ENCODE measurements at places on chromosomes 16 and 17. TPM values are rescaled to one million over a fixed set of nuclear protein-coding genes. Genes with fewer than 3 reads are reported as not detected.

- DNase-seq: no peak
Measured at GRCh38 chr17:74432766-74433391, 991 bp downstream of the GPRC5C start.

DNA sequence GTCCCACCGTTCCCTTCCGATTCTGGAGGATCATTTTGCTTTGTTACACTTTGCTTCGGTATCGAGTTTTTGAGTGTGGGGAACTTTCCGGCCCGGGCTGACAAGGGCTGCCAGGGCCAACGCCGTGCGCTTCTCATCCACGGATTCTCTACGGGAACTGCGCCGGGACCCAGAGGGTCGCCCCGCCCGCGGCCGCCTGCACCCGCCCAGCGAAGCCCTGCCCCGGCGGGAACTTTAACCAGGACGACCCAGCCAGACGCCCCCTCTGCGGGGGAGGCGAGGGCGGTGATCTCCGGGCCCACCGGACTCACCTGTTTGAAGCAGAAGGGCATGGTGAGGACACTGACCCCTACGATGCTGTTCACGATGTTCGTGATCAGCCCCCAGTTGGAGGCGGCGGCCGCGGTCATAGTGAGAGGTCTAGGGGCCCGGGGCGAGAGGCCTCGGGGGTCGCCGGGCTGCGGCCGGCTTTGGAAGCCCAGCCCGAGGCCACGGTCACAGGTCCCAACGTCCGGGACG is 536 bp downstream of the SLC38A10 start:
- no peak for DNase-seq

DNA sequence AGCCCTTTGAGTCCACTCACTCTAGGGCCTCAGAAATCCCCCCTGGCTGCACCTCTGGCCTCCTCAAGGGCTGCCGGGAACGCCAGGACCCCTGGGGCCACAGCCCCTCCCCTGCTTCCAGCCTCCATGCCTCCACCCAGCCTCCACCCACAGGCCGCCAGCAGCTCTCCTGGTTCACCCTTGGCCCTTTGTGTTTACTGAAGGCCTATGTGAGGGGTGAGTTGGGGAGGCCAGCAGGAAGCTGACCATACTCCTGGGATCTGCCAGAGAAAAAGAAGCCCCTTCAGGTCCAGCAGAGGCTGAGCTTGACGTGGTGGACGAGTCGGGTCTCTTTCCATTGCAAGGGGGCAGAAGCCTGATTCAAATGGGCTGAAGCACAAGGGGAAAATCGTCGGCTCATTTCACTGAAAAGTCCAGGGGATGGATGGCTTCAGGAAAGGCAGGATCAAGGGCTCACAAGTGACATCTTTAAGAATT is 18.3 kb upstream of the ATP2A3 start:
- DNase-seq: no peak

- peak; percentile 72 for DNase-seq
Measured at GRCh38 chr16:4263504-4264436, 9.1 kb downstream of the TFAP4 start.

- peak; percentile 28 for DNase-seq
Measured at GRCh38 chr17:61484174-61484573, 32.0 kb downstream of the TBX4 start.

DNA sequence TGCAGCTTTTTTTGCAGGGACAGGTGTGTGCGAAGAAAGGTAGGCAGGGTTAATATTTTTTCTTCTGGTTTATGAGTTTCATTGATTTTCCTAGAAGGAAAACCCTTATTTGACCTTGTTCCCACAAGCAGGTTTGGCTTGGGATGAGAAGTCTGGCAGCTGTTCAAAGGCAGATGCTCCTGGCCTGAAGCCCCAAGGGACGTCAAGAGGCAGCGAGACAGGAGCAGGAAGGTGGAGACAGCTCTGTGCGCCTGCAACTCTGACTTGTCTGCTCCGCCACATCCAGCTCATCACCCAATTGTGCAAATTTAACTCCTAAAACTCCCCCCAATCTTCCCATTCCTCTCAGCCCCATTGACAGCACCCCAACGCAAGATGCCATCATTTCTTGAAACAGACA is 136.8 kb upstream of the XYLT1 start:
- no peak for DNase-seq

- DNase-seq: peak; percentile 97
Measured at GRCh38 chr17:39450847-39451581, at the start of gene MED1. Gene MED1 (minus strand): TSS chr17:39451263. CDS start chr17:39451062, 201 bp downstream.

GRCh38 chr17:83196973-83197880 is 117.8 kb downstream of the METRNL start:
- peak; percentile 66 for DNase-seq

DNA sequence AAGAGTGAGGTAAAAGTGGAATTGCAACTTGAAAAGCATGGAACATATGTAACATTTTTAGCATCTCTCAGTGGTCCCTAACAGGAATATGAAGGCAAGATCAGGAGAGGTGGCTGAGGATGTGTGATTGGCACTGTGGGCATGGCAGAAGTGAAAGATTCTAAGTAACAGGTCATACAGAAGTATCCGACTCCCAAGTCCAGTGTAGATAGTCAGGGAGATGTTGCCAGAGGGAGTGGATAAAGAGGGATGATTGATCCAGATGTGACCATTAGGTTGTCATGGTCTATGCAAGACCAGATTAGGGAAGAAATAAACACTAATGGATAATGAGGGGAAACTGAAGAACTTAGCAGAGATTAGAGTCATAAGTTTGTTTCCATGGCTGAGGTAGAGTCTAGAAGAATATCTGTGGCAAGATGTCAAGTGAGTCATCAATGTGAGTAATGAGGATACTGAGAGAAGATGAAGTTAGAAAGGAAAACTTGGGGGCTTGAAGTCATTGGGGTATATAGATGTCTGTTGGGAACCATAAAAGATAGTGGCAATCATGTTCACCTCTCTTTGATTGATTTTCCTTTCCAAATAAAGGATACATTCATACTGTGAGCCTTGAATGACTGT is 23.9 kb upstream of the CAPNS2 start:
- no peak for DNase-seq

- DNase-seq: no peak
Measured at GRCh38 chr17:4987767-4988567, 492 bp upstream of the CAMTA2 start.

GRCh38 chr16:50155925-50156324 is 2.8 kb downstream of the TENT4B start:
- no peak for DNase-seq

- DNase-seq: no peak
Measured at GRCh38 chr17:64992325-64992802, 64.2 kb downstream of the GNA13 start.

GRCh38 chr16:89791278-89791995 is 25.0 kb downstream of the FANCA start:
- DNase-seq: no peak

GRCh38 chr16:50539053-50539695 is 9.0 kb upstream of the NKD1 start:
- DNase-seq: peak; percentile 43

DNA sequence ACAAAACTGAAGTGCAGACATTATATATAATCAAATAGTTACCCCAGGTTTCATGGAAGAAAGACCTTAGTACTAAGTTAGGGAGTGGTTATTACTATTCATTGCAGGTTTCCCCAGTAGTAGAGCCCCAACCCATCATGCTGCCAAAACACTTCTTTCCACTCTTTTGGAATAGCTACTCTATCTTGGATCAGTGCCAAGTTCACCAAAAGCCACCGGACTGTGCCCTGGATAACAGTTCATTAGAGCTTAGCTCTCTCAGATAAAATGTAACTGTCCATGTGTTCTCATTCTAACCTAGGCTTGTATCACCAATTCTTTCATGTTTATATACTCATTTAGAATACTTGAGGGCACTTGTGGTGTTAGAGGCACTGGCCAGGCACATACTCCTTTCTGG is 540.1 kb upstream of the C16orf82 start:
- no peak for DNase-seq

DNA sequence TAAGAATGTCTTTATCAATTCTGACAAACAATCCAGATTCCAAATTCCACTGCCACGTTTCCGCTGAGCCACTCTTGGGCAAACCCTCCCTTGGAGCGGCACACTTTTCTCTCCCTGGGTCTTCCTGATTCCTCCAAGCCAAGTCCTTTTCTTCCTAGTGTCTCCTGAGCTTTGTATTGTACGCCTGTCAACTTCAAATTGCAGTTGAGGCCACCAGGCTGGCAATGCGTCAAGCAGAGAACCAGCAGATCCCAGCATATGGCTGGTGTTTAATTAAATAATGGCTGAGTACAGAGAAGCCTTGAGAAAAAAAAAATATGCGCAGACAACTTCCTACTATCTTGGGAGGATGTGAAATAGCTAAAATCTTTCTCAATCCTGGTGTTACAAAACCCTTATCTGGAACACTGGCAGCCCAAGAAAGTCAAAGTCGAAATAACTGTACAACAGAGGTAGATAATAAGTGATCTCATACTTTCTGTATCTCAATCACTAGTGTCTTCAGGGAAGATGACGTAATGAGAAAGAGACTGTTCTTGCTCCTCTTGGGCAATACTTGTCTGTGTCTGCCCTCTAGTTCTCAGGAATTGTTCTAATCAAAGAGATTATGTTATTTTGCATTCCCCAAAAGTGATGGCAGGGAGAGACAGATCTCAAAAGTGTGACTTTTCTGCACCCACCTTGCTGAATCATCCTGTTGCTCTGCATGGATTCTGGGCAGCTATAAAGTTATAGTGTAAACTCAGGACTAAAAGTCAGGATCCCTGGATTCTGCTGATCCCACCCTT is 15.0 kb downstream of the SMIM36 start:
- DNase-seq: no peak

Gene PLEKHG4
- total RNA-seq: 3.7 TPM

DNA sequence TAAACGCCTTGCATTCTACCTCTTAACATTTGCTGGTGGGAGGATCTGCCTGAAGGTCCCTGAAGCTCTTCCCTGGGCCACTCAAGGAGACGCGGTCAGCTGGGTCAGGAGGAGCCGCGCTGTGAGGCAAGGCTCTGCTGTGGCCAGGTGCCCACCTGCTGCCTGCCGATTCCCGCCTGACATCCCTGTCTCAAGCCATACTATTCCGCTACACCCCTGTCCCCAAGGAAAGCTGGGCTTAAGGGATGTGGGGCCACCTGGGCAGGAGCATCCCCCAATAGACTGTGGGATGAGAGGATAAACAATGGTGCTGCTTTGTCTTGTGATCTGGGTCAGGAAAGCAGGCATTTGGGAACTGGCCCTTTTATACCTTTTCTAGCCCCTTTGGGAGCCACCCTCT is 5.1 kb downstream of the TPPP3 start:
- no peak for DNase-seq

DNA sequence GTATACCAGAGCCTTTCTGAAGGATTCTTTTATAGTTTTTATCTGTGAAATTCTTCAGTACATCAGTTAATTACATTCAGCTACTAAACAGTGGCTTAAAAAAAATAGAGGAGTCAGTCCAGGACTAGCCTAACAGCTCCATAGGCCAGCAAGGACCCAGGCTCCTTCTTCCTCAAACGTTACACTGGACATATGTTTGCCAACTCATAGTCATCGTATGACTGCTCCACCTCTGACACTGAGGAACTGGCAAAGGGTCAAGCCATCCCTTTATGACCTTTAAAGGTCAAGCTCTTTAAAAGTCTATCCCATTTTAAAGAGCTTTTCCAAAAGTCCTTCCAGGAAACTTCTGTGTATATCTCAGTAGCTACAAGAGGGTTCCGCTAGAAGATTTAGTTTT is 36.6 kb downstream of the PHLPP2 start:
- no peak for DNase-seq

DNA sequence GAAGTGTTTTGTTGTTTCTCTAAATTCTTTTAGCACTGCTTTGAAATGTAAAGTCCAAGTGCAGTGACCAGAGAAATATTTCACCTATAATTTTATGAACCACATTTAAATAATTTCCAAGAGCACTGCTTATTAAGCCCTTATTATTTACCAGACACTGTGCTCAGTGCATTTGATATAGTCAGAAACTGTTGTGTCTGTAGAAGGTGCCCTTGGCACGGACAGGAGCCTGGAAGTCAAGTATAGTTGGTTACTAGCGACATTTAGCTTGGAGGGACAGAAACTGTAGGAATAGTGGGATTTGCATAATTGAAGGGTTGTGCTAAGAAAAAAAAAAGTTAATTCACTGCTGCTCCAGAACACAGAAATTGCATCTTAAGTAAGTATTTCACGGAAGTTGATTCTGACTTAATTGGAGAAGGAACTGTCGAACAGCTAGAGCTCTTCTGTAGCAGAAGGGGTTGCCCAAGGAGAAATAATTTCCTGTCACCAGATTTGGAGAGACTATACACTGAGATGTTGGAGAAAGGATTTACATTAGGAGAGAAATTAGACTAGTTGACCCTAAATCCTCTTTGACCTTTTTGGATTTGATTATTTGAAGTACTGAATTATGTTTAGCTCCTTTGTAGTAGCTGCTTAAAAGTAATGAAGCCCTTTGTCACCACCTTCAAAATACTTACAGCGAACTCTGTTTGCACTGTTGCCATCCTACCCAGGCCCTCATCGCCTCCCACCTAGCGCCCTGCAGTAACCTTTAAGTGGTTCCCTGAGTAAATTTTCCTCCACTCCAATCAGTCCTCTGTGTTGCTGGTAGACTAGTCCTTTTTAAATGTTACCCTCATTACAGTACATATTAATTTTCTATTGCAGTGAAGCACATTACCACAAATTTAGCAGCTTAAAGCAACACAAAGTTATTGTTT is 25.6 kb downstream of the COX10 start:
- DNase-seq: no peak

Gene RHBDF2
- 12.7 TPM for total RNA-seq

Gene FLYWCH1
- 74.3 TPM for total RNA-seq

DNA sequence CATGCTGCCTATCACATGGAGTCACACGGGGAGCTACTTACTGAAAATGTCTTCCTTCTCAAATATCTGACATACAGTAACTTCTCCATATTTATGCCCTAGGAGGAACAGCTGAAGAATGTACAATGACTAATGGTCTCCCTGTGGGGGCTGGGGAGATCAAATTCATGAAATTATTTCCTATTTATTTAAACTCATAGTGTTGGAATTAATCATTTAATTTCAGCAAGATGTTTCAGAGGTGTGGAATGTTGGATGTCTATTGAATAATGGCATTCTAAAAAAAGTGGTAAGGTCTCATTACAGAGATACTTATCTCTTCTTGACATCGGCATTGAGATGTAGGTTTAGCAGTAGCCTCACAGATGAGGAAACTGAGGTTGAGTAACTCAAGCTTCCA is 214.3 kb upstream of the CDH11 start:
- DNase-seq: no peak

Gene FSCN2
- not detected for total RNA-seq

Gene TBC1D3C
- not detected for total RNA-seq

- no peak for DNase-seq
Measured at GRCh38 chr17:66373079-66373478, 70.7 kb downstream of the PRKCA start.

Gene TMEM235
- total RNA-seq: not detected

Gene RNF43
- total RNA-seq: 0.53 TPM

Gene ZNF747
- 19.6 TPM for total RNA-seq

Gene PDK2
- total RNA-seq: 73.5 TPM

- no peak for DNase-seq
Measured at GRCh38 chr16:74094514-74094913, 202.1 kb upstream of the PSMD7 start.

Gene CFAP97D1
- total RNA-seq: not detected

- no peak for DNase-seq
Measured at GRCh38 chr17:10112962-10113361, 85.4 kb downstream of the GAS7 start.
